Activated CD8-positive, alpha-beta memory T cell treated with anti-CD3 and anti-CD28 coated beads, Interleukin-2, amount 50 U/mL, for 4 hours (primary cell): ENCODE measurements at places on chromosomes 6 and 20.
A peak's percentile ranks its signal among the peaks of the same experiment; 100 is the strongest.

DNA sequence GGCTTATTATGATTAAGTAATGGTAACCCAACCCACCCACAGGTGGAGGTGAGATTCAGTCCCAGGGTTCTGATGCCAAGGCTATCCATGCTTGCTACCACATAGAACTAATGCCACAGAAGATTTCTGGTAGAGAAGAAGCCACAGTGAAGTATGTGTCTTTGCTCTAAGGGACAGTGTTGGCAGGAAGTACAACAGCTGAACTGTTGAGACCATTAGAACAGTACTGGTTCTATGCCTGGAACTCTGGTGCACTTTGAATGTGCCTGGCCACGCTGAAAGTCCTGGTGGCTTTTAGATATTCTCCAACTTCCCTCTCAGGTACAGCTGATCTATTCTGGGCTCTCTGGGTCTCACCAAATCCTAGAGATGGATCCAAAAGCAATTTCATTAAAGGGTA, 7.8 kb downstream of the STX7 start:
- DNase-seq = no peak

DNA sequence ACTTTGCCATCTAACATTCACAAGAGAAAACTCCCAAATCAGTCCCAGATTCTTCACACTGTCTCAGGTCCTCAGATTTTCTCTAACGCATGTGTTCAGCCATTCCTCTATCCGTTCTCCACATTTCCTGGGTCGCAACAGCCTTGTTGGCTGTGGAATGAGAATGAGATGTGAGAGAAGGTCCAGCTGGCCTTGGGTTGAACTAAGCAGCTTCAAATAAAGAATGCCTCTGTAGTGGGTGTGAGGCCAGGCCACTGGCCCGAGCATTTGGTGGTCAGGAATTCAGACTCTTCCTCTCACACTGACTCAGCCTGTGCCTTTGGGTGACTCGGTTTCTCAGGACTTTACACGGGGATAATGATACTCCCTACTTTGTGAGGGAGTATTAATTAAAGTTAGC, 73.8 kb upstream of the CCN6 start:
- DNase-seq = no peak

DNA sequence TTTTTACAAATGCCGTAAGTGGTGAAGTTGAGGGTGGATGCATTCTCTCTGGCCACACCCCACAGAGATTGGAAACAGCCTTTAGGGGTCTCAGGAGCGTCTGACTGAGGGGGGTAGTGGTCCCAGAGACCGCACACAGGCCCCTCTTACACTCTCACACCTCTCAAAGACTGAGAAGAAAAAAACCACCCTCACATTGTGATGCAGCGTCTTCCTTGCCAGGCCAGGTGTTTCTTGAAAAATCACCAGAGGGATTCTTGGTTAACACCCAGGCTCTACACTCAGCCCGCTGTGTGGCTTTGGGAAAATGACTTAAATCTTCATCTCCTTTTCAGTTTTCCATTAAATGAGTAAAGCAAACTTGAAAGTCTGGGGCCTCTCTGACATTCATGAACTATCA, 115.8 kb upstream of the SPTLC3 start:
- DNase-seq = no peak

DNA sequence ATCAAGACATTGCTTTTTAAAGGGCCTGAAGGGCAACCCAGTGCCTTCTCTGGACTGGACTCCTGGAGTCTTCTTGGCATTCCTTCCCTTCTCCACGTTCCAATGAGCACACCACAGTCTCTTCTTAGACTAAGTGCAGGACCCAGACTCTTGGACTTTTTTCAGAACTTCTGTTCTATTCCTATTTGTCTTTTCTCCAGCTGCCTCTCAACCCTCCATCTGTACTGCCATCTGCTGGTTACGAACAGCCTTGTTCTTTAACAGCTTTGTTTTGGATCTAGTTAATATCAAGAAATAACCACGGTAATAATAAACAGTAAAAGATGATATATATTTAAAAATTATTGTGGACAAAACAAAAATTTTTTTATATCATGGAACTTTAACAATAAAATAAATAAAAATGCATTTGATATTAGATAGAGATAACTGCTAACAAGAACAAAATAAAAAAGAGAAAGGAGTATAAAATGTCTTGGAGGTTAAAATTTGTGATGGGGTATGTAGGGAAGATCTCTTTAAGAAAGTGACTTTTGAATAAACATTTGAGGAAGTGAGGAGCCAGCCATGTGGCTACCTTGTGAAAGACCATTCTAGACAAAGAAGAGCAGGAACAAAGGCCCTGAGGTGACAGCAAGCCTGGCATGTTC, 105.1 kb upstream of the HCRTR2 start:
- DNase-seq = no peak

GRCh38 chr20:50575865-50576720, 65.9 kb downstream of the PTPN1 start:
- DNase-seq = peak; percentile 68

- no peak for DNase-seq
Measured at GRCh38 chr6:35078226-35078850, 62.8 kb downstream of the TCP11 start.

DNA sequence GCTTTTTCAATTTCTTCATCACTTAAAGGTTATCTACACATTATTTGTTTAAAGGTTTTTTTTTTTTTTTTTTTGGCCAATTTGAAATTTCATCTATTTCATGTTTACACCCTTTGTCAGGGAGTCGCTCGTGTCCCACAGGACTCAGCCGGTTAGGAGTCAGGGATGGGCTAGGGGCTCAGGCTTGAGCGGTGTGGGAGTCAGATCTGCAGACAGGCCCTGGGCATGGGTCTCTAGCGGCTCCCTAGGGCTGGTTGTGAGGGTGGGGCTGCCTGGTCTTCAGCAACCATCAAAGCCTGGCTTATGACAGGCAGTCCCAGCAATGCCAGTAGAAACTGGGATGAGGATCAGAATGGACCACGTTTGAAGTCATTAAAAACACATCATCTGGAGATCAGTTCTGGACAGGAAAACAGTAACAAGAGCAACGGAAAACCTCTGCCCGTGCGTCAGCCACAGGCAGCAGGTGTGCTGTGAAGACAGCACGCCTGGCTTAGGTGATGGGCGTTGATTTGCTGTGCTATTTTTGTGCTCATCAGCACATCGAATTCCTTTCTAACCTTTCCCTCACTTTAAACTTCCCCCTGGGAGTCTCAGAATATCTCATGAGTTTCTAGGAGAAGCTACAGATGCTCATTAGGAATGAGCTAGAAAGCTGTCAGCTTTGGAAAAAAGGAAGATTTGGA, 91.3 kb upstream of the MPC1 start:
- no peak for DNase-seq

- no peak for DNase-seq
Measured at GRCh38 chr20:63695424-63696305, 787 bp upstream of the TNFRSF6B start.

GRCh38 chr20:22999756-23000155, 35.4 kb upstream of the SSTR4 start:
- no peak for DNase-seq

DNA sequence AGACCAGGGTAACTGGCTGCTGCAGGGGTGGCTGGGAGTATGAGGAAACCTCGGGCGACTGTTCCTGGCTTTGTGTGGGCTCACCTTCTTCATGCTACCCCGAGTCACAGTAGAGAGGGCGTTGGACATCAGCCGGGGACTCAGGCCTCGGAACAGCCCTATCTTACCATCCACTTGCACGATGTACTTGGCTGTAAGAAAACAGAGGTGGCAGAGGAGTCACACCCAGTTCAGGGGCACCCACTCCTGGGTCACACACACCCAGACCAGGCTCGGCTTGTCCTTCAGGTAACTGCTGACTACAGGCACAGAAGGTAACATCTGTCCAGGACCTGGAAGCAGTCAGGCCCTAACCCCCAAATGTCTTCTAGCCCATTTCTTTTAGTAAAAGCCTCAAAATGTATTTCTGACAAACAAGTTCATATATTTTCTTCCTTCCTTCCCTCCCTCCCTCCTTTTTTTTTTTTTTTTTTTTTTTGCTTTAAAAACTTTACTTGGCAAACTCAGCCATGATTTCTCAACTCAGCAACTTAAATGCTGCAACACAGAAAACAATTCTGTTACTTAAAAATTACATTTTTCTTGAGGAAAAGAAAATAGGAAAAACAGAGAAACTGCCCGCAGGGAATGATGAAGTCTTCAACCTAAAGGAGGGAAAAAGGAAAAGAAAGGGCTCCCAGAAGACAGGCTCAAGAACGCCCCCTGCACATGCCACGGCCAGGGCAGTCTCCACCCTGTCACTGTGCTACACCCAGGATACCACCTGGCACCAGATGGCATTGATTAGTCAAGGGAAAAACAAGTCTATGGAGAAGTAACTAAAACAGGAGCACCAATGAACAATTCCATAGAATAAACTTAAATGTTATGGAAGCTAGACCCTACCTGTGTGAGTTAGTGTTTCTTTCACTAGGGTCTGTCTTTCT, 7.3 kb downstream of the MTCH1 start:
- DNase-seq = no peak

GRCh38 chr6:112203577-112204349, 50.6 kb downstream of the LAMA4 start:
- no peak for DNase-seq

- DNase-seq = no peak
Measured at GRCh38 chr6:121619987-121620740, 184.7 kb downstream of the GJA1 start.

DNA sequence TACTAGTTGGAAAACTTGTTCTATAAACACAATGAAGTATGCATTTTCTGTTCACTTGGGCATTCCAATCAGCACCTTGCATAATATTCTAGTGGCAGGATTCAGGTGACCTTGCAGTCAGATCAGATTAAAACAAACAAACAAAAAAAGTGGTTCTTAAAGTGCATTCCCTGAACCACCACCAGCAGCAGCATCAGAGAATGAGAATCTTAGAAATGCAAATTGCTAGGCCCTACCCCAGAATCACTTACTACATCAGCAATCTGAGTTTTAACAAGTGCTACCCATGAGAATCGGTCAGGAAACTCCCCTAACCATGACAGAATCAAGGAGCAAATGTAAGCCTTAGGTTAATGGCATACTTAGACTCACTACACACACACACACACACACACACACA, 41.7 kb downstream of the SNAP25 start:
- no peak for DNase-seq

DNA sequence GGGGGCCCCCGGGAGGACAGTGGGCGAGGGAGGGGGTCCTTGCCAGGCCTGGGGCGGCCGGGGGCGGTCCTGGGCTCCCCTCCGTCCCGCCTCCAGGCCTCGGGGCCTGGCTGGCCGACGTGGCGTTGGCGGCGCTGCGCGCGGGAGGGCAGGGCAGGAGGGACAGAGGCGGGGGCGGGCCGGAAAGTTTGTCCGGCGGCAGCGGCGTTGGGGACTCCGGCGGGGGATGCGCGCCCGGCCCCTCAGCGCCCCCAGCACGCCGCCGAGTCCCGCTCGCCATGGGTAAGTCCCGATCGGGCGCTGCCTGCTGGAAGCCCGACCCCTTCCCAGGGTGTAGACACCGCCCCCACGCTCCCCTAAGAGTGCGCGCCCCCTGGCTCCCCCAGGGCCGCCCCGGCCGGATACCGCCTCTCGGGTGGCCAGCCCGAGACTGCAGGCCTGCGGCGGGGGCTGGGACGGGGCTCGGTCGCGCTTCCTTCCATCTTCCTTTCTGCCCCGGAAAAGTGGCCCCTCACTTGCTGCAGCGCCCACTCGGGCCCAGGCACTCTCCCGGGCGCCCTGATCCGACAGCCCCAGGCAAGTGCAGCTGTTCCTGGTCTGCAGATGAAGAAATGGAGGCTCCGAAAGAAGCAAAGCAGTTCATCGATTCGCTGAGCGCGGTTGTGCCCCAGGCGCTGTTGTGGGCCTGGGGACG, at the start of gene SLC2A10:
Gene SLC2A10, plus strand, starts transcription at position 191 of the 694 bp plus-strand sequence. Its CDS starts 88 bp downstream, at position 279.
- DNase-seq = no peak

GRCh38 chr6:24910961-24911725, 24.6 kb downstream of the RIPOR2 start:
- DNase-seq = peak; percentile 55

DNA sequence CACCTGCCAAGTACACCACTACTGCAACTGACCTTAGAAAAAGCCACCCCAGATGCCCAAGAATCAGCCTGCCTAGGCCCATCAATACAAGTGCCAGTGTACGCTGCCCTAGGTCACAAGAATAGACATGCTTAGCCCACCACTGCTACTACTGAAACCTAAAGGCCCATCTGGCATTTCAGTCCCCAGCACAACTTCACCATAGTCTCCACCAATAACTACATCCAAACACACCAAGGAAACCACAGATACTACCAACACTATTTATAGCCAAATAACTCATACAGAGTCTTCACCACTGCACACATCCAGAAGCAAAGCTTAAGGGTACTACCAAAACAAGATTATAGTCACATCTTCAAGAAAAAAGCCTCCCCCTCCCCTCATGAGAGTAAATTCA, 28.2 kb downstream of the TREML4 start:
- DNase-seq = no peak
